Right lobe of liver (tissue), 6 donors: ENCODE measurements at places on chromosomes 1 and 21.

DNA sequence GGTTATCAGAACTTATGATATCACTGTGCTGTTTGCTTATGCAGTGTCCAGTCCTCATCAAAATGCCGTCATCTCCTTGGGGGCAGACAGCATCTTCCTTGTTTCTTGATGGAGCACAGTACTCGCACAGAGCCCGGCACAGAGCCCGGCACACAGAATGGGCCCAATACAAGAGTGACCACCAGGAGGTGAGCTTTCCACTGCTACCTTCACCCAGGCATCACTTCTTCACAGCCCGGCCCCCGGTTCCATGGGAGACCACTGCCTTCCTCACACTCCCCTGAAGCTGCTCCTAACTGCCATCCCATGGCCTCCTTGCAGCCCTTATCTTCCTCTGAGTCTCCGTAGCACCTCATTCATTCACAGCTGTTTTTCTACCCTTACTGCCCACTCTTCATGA, 94.0 kb downstream of the TNR start:
- DNase-seq, result no peak

DNA sequence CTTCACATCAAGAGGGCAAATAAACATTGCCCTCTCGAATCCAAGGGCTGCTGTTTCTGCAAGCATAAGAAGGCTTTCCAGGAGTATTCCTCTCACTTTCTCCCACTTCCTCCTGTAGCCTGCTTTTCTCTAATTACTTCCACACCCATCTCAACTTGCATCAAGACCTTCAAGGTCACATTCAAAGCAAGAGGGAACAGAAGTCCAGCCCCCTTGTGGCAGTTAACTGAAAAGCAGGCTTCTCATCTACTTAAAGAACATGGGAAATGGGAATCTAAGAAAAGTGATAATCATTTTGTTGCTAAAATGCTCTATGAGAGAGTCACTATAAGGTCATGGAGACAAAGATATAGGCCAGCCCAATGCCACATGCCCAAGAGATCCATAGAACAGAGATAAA, 874.4 kb downstream of the KCNT2 start:
- no peak for DNase-seq

DNA sequence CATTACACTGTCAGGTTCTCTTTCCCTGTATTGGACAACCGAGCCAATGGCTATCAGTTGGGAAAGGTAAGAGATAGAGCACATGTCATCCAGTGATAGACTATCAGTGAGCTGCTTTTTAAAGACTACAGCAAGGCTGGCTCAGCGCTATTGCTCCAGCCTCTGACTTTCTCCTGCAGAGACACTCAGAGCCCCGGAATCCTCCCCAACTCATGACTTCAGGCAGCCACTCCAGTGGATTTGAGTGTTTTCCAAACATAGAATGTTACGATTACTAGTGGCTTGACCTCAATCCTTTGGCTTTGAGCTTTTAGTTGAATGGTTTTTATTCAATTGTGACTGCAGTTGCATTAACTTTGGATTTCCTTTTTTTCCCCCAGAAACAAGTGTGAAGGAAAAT, 331.9 kb downstream of the DISC1 start:
- no peak for DNase-seq

DNA sequence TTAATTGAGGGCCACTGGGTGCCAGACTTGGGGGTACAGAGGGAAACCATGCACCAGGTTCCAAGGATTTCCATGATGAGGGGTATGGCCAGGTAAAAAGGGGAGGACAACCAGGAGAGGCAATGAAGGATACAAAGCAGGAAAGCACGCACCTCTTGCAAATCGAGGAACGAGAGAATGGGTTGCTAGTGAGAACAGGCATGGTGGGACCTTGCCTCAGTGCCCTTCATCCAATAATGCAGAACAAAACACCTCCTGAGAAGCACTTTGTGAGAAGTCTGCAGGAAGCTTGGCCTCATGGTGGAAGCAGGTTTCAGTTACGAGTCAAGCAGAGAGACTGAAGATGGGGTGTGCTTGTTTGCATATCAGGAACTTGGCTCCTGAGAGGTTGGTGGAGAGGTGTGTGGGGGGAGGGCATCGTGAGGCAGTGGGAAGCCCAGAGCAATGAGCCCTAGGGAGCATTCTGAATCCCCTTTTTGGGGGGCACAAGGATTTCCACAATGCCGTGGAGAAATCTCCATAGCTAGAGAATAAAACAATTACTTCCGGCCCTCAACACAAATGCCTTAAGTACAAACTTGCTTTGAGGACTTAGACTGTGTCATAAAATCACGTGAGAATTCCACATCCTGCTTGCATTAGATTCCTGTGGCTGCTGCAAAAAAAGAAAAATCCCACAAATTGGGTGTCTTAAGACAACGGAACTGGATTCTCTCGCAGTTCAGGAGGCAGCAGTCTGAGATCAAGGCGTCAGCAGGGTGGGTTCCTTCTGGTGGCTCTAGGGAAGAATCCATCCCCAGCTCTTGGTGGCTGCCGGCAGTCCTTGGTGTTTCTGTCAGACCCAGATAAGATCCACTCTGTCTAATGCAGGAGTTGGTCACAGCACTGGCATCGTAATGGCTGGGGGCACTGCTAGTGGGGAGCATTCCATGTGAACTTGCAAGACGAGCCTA, 54.9 kb upstream of the BACE2 start:
- DNase-seq, result no peak

- DNase-seq, result peak; percentile 77
Observed at GRCh38 chr1:20634594-20635084, 1.4 kb downstream of the PINK1 start.

DNA sequence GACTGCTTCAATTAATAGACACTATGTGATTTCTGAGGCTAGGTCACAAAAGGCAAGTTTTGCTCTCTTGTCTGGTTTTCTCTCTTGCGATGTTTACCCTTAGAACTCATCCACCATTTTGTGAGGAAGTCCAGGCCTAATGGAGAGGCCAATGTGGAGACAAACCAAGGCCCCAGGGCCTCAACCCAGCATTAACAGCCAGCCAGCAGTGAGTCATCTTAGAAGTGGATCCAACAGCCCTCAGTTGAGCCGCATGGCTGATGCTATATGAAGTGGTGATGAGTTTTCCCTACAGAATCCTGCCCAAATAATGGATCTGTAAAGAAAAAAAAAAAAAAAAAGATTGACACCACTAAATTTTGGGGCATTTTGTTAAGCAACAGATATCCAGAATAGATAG, 95.1 kb downstream of the DNTTIP2 start:
- DNase-seq, result no peak

- peak; percentile 90 for DNase-seq
Observed at GRCh38 chr1:1437904-1438376, 2.5 kb downstream of the VWA1 start.

DNA sequence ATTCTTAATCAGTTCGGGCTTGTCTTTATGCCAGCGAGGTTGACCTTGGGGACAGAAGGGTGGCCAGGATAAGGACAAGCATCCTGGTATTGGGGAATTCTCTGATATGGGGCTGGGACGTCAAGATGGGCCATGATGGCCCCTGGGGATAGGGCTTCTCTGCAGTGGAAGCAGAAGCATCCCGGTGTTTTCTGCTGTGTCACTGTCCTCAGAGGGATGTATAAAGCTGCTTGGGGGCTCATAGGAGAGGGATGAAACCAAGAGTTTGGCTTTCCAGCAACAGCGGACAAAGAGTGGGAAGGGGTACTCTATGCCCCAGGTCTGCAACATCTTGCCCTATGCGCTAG, 1.4 kb upstream of the ATP1B1 start:
- DNase-seq, result no peak

DNA sequence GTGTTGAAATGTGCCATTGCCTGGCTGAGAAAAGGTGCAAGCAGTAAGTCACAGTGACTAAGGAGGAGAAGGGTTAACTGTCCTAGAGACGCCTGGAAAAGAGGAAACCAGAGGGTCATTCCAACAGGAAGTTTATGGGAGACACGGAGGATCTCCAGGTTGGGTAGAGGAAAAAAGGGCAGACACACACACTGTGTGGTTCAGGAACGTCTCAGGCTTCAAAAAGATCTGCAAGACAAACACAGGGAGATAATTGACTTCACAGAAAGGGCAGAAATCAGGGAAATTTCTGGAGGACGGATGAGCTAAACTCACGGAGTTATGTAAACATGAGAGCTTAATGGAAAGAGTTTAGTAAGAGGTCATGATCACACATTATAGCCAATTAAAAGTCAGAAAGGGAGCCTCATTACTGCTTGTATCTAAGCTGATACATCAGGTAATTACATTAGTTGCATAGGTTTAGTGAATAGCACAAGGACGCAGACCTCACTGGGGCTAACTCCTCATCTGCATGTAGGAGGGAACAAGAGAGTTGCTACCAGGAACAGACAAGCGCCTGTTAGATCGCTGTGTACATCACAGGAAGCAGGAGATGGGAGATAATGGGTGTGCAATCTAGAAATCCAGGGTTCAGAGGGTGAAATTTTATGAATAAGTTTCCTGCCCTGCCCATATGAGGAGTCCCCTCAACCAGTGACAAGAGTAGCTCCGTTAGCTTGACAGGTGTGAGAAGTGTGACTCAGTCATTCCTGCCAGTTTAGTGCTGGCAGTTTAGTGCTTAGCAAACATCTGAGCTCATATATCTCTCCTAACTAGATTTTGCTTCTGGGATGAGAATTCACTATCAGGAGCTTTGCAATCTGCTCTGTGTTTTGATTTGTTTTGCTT, 96.6 kb upstream of the TNR start:
- no peak for DNase-seq

GRCh38 chr1:184813528-184814089, 59.0 kb upstream of the EDEM3 start:
- DNase-seq, result no peak

DNA sequence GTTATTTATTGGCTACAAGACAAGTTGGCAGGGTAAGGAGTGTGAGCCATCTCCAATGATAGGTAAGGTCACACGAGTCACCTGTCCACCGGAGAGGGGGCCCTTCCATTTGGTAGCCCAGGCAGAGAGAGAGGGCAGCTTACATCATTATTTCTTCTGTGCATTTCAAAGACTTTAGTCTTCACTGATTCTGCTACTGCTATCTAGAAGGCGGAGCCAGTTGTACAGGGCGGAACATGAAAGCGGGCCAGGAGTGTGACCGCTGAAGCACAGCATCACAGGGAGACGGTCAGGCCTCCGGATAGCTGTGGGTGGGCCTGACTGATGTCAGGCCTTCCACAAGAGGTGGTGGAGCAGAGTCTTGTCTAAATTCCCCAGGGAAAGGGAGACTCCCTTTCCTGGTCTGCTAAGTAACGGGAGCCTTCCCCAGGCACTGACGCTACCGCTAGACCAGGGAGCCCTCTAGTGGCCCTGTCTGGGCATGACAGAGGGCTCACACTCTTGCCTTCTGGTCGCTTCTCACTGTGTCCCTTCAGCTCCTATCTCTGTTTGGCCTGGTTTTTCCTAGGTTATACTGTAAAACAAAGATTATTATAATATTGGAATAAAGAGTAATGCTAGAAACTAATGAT, 36.7 kb downstream of the ZNF695 start:
- DNase-seq, result no peak

DNA sequence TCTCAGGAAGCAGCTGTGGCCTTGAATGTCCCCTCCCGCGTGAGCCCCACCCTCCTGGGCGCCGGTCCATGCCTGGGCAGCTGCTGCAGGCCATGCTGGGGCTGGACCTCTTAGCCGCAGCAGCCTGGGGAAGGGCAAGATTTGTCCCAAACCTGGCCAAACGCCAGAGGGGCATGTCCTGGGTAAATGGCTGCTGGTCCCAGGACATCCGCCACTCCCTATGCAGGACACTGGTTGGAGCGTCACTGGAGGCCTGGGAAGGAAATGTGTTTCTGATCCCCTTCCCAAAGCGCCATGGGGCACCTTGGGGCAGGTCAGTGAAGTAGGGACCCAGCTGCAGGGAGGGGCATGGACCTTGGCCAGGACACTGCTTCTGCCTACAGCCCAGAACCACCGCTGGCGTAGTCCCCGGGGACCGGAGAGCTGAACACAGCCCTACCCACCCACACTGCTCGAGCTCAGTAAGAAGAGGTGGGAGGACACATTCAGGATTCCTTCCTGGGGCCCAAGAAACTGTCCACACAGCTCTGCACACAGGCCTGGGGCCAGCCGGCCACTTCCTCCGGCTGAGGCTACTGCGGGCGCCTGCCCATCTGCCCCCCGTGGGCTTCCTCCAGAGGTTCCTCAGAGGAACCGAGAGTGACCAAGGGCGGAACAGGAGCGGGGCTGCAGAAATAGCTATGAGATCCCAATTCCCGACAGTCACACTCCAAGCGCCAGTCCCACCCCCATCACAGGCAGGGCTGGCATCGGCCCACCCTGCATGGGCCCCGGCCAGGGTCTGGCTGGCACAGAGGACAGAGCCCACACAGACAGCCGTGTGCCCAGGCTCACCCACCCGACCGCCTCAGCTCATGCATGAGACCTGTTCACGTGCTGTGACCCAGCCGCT, 10.8 kb upstream of the PLEKHG5 start:
- DNase-seq, result peak; percentile 65

GRCh38 chr21:19276665-19277064, 873.1 kb upstream of the TMPRSS15 start:
- no peak for DNase-seq

GRCh38 chr1:63199706-63200335, 122.5 kb upstream of the FOXD3 start:
- DNase-seq, result no peak

- DNase-seq, result no peak
Observed at GRCh38 chr1:54296666-54297065, 96.7 kb downstream of the MRPL37 start.

- DNase-seq, result no peak
Observed at GRCh38 chr1:66214901-66215300, 319.1 kb upstream of the SGIP1 start.
